ENCODE measurements at places on chromosomes 3 and 15.

DNA sequence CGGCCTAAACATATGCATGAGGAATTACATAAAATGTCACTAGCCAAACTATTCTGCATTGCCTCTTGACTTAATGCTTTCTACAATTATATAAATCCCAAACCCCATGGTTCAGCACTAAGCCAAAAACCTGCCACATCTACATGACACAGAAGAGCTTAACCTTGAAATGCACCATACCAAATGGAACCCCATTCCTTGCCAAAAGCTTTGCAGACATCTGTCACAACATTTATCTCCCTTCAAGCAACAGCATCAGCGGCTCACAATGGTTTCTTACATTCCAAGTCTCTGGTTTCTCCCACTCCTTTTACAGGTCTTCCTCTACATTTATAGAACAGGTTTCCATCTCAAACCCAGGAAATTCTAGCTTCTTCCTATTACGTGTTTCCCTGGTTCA lies 58.4 kb upstream of the GYG1 start:
- DNase-seq: no peak

- DNase-seq: no peak
These were observed 148.2 kb downstream of the BBX start for GRCh38 chr3:107670986-107671385.

DNA sequence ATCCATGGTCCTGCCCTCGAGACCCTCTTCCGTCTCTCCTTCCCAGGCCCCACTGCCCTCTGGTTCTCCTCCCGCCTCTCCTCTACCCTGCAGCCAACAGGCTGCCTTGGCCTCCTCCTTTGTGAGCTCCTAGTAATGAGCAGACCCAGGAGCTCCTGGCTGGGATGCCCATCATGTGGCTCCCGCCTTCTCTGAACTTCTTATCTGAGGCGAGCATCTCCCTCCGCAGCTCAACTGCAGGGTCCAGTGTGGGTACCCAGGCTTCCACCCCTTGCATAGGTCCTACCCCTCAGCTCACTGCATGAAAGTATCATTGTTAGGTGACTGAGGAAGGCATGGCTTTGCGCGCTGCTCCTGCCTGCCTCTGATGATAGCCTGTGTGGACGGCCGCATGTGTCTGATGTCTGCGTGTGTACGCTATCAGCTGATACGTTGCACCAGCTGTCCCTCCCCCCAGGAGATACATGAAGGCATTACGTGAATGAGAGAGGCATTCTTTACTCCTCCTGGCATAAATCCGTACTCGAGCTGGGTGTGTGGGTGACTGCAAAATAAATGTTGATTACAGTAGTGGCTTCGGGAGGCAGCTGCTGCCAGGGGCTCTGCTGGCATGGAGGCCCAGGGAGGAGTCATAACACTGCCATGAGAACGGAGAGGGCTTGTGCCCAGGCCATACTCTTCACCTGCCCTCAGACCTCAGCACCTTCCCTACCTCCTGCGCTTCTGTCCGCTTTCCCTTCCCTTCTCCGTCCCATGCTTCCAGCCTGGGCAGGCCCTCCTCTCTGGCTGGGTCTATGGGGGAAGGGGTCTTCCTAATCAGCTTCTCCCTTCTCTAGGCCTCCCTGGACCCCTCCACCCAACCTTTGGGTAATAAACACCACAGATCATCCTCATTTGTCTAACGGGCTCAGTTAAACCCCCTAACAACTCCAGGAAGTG lies 48.8 kb downstream of the ZNF710 start:
- DNase-seq: no peak

- no peak for DNase-seq
These were observed 242.1 kb downstream of the ITPR1 start for GRCh38 chr3:4735243-4735642.

GRCh38 chr15:80093854-80094418 lies 34.5 kb downstream of the ZFAND6 start:
- peak; percentile 38 for DNase-seq

- DNase-seq: no peak
These were observed 210.5 kb upstream of the SLC2A2 start for GRCh38 chr3:171237009-171237385.

- no peak for DNase-seq
These were observed 810.0 kb upstream of the NR2F2 start for GRCh38 chr15:95520511-95520910.

DNA sequence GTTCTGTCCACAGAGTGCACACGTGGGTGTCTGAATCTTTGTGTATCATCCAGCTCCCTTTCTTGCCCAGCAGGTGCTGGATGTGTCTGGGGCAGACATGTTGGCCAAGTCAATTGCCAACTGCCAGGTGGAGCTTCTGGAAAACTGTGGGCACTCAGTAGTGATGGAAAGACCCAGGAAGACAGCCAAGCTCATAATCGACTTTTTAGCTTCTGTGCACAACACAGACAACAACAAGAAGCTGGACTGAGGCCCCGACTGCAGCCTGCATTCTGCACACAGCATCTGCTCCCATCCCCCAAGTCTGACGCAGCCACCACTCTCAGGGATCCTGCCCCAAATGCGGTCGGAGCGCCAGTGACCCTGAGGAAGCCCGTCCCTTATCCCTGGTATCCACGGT lies 12.5 kb upstream of the RPP14 start:
- no peak for DNase-seq
